Diencephalon (tissue), 1 donor: ENCODE measurements at places on chromosomes 1 and 21. TPM values are rescaled to one million over a fixed set of nuclear protein-coding genes. Genes with fewer than 3 reads are reported as not detected.

Gene SPATA21
- not detected for total RNA-seq

Gene GOLPH3L
- 10.8 TPM for total RNA-seq

Gene SUCO
- 81.4 TPM for total RNA-seq

Gene PROK1
- total RNA-seq = not detected

Gene CCDC17
- 0.46 TPM for total RNA-seq

Gene MPL
- 0.23 TPM for total RNA-seq
